ENCODE measurements at places on chromosomes 12 and 14.

GRCh38 chr12:15706010-15706676, 83.0 kb downstream of the EPS8 start:
- no peak for DNase-seq

DNA sequence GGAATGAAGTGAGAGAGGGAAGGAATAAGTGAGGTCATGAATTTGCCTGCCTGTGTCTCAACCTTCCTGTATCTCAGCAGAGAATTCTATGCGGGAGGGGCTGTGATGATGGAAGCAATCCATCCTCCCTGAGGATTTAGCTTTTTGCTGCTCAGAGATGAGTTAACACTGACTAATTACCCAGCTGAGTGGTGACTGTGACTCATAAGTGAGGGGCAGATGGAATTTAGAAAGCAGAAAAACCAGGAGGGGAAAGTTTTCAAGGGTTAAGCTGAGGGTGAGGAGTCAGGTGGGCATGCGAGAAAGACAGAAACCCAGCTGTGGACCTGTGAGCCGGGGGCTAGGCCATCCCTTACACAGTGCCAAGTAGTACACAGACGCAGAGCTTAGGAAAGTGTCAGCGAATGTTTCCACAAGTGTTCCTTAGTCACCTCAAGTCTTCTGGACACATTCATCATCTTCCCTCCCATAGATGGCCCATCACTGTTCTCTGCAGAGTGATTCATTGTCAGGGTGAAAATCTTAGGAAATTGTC, 277.9 kb downstream of the IPO8 start:
- no peak for DNase-seq

GRCh38 chr12:120955232-120955631, 23.1 kb upstream of the HNF1A start:
- no peak for DNase-seq

DNA sequence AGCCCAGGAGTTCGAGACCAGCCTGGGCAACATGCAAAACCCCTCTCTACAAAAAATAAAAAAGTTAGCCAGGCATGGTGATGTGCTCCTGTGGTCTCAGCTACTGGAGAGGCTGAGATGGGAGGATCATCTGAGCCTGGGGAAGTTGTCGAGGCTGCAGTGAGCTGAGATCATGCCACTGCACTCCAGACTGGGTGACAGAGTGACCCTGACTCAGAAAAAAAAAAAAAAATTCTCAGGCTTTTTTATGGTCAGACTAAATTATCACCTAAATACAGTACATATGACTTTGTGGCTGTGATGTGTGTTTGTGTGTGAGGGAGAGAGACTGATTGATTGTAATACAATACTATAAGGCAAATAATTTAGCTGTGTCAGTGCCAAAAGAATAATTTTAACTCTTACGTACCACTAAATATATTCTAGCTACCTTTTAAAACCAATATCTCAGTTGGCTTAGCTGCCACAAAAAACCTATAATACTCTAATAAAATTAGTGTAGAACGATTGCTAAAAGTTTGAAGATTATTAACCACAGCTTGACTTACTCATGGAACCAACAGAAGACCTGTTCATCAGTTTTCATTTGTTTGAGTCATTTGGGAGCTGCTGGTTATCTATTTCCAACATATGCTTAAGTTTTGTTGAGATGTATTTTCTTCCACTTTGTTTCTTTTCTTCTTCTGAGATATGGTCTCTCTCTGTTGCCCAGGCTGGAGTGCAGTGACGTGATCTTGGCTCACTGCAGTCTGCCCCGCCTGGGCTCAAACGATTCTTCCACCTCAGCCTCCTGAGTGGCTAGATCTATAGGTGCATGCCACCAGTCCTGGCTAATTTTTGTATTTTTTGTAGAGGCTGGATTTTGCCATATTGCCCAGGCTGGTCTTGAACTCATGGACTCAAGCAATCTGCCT, 58.0 kb downstream of the DIP2B start:
- DNase-seq: no peak

GRCh38 chr12:130764475-130765185, 48.5 kb upstream of the RIMBP2 start:
- no peak for DNase-seq

- peak; percentile 6 for DNase-seq
These were observed 58.1 kb upstream of the CCND2 start for GRCh38 chr12:4215229-4216186.

- no peak for DNase-seq
These were observed 917.0 kb downstream of the LRFN5 start for GRCh38 chr14:42523666-42524065.

GRCh38 chr14:93832665-93833064, 44.4 kb upstream of the PRIMA1 start:
- no peak for DNase-seq

GRCh38 chr12:29863665-29864064, 79.9 kb upstream of the TMTC1 start:
- DNase-seq: no peak

- DNase-seq: no peak
These were observed 75.1 kb downstream of the IRF2BPL start for GRCh38 chr14:76953311-76953945.

DNA sequence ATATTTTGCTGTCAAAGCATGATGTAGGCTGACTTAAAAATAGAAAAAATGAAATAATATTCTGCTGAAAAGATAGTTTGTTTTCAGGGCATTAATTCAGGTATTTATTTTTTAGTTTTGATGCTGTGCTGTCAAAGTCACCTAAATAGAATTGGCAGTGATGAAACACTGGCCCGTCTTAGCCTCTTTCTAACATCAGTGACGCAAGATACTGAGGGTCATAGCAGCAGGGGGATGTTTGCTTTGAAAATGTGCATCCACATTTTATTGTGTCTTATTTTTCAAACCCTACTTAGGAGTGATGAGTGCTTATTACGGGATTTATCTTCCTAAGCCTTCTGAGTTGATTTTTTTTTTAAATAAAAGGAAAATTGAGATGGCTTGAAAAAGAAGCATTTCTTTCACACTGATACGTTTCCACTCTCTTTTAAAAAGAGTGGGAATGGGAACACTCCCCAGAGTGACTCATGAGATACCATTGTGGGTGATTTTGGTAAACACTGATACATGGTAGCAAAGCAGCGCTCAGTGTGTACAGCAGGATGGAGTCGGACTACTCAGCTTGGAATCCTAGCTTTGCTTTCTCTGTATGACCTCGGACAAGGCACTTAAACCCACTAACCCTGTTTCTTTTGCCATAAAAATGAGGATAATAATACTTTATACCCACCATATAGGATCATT, 290.8 kb downstream of the ERC1 start:
- no peak for DNase-seq
